ENCODE measurements at places on chromosomes 13 and 19.
A peak's percentile ranks its signal among the peaks of the same experiment; 100 is the strongest.

- DNase-seq = no peak
Observed at GRCh38 chr13:26372747-26373146, 118.8 kb downstream of the CDK8 start.

DNA sequence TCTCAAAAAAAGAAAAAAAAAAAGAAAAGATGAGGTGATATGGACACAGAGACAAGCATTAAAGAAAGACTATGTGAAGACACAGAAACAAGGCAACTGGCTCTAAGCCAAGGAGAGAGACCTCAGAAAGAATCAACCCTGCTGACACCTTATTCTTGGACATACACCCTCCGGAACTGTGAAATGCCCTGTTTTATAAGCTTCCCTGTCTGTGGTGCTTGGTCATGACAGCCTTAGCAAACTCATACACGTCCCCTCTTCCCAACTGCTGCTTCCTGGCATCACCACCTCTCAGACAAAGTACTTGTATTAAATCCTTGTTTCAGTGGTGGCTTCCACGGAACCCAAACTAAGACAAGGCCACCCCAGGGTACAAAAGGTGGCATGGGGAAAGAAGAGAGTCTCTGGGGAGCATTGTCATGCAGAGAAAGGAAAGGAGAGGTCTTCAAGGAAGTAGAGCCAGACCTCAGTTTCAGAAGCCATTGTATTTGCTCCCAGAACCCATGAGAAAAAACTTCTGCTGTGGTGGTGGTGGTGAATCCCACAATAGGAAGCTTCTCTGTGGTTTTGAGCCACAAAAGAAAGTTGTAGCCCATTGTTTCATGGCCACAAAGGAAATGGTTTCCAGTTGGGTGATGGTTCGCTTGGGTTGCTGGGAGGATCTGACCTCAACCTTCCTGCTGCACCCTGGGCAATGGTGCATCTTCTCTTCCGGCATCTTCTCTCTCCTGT is 16.3 kb upstream of the TSPAN16 start:
- no peak for DNase-seq

GRCh38 chr19:49793561-49793840 is 19.6 kb downstream of the FUZ start:
- no peak for DNase-seq

- DNase-seq = no peak
Observed at GRCh38 chr13:113938716-113939115, 35.2 kb downstream of the C13orf46 start.

- DNase-seq = no peak
Observed at GRCh38 chr13:114151031-114151430, 18.6 kb upstream of the RASA3 start.

- peak; percentile 64 for DNase-seq
Observed at GRCh38 chr19:18932216-18932841, 8.7 kb downstream of the HOMER3 start.

DNA sequence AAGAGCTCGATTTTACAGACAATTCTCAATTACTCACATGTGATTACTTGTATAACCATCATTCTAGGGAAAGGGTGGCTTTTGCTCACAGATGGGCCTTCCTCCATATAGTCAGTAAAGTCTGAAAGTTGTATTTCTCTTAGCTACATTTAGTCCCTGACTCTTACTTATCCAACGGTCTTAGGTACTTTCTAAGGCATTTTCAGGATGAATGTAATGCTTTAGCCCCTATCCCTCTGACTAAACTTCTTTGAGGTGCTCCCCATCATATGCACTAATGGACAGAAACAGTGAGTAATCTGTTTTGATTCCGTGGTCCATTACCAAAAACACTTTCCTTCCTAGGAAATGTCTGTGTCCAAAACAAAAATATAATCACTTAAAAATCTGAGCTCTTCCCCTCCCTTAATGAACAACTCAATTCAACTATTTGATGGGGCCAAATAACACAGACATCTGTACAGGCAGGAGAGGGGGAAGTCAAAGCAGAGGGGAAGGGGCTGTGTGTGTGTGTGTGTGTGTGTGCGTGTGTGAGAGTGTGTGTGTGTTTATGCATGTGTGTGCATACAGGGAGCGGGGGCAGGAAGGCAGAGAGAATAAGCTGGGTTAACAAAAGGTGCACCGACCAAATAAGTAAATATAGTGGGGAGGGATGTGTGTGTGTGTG is 84.9 kb downstream of the USP12 start:
- DNase-seq = no peak

DNA sequence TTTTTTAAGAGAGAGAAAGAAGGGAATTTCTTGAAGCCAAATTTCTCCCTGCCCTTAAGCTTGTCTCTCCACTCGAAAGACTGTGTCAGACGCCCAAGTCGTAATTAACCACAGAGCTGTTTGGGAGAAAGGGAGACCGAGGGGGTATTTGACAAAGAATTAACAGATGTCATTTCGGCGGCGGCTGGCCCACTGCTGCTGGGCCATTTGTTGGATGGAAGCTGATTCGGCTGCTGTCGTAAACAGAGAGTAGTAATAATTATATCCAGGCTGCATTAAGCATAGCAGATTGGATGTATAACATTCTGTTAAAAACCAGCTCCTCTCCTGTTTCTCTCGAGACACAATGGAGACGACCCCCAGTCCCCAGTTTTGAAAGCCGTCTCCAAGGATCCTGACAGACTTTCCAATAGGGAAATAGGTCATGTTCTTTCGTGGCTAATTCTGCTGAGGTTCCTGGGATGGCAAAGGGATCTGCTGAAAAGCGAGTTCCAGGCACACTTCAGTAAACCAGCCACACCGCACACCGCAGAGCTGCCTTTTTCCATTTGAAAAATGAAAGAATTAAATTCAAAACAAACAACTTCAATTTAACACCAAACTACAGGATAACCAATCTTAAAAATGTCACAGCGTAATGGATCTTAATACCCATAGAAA is 71.5 kb downstream of the KCTD15 start:
- peak; percentile 30 for DNase-seq

GRCh38 chr19:13187419-13187818 is 37.2 kb downstream of the IER2 start:
- DNase-seq = no peak

DNA sequence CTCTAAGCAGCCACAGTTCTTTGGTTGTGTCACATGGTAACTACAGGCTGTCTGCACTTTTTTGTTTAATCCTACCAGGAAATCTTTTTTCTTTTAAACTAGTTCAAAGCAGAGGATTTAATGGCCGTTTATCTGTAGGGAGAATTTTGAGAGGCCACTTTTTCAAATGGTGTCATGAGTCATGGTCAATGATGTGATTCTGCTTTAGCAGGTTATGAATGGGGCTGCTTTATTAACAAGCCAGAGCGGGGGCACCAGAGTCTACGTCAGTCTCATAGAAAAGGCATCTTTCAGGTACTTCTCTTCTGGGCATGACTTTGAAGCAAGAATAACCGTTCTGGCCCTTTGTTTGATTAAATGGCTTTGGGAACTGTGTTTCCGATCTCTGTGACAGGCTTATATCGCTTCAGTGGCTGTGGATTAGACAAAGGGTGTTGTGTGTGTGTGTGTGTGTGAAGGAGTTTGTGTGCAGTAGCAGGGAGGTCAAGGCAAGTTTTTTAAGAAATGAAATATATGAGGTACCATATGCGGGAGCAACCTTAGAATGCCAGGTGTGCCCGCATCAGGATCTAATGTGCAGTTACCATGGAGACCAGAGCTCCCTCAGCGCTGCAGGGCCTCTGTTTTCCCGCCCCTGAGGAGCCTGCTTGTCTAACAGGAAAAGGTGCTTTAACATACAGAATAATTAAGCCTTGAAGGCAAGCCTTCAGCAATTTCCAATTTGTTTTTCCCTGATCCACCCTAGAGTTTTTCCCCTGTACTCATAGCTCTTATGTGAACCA is 120.5 kb downstream of the KATNAL1 start:
- DNase-seq = no peak

DNA sequence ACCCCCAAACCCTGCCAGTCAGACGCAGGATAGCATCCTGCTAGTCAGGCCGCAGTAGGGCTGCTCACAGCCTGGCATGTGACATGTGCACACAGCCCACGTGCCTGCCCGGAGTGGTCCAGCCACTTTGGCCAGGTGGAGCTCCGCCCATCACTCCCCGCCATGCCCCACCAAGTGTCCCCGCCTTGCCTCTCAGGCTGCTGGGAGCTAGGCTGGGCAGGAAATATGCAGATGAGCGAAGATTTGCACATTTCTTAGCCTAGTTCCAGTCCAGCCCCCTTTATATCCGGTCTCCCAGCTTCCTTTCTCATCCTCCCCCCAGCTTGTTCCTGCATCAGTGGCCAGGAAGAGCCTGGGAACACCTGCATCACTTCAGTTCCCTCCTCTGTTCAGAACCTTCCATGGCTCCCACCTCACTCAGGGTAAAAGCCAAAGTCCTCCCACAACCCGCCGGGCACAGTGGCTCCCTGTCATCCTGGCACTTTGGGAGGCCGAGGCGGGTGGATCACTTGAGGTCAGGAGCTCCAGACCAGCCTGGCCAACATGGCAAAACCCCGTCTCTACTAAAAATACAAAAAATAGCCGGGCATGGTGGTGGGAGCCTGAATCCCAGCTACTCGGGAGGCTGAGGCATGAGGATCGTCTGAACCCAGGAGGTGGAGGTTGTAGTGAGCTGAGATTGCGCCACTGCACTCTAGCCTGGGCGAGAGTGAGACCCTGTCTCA is 2.3 kb upstream of the DOCK6 start:
- no peak for DNase-seq

DNA sequence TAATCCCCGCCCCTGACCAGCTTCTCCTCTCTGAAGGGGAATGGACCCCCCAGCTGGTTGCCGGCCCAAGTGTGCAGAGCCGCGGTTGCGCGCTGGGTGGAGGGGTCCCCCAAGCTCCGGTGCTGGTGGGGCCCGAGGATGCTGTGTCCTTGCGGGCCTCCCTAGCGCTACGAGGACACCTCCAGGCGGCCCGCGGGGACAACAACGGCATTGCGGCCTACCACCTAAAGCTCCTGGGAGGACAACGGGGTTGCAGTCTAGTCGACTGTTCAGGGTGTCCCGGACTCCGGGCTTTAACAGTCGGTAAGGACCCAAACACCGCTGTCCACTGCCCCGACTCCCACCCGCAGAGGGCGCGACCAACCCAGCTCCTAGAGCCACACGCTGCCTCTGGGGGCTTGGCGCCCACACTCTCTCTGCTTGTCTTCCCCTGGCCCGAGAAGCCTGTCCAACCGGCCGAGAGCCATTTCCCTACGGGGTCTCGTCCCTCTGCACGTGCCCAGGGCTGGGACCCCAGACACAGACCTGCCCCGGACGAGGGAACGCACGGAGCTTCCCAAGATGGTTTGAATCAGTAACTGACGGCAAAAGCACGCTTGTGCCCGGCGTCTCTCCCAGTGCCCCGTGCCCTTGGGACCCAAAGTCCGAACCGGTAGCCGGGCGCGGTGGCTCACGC is 927 bp upstream of the SDHAF1 start:
- no peak for DNase-seq

DNA sequence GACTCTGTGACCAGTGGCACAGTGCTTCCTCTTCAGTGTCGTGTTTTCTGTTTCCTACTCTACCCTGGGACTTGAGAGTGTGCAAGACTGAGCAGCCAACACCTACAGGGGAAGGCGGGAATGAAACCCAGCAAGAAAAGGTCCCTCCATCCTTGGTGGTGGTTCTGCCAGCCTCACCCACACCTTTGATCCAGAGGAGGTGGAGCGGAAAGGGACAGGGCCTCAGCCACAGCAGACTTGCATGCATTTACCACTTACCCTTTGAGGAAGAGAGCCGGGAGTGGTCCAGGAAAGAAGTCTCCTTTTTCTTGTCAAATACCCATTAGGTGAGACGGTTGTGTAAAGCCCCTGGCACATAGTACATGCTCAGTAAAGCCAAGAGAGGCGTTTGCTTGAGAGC is 164.8 kb upstream of the ZNF536 start:
- DNase-seq = no peak

GRCh38 chr19:8261347-8261746 is 46.8 kb downstream of the CD320 start:
- no peak for DNase-seq

GRCh38 chr13:31797154-31797775 is 57.9 kb downstream of the RXFP2 start:
- peak; percentile 81 for DNase-seq

DNA sequence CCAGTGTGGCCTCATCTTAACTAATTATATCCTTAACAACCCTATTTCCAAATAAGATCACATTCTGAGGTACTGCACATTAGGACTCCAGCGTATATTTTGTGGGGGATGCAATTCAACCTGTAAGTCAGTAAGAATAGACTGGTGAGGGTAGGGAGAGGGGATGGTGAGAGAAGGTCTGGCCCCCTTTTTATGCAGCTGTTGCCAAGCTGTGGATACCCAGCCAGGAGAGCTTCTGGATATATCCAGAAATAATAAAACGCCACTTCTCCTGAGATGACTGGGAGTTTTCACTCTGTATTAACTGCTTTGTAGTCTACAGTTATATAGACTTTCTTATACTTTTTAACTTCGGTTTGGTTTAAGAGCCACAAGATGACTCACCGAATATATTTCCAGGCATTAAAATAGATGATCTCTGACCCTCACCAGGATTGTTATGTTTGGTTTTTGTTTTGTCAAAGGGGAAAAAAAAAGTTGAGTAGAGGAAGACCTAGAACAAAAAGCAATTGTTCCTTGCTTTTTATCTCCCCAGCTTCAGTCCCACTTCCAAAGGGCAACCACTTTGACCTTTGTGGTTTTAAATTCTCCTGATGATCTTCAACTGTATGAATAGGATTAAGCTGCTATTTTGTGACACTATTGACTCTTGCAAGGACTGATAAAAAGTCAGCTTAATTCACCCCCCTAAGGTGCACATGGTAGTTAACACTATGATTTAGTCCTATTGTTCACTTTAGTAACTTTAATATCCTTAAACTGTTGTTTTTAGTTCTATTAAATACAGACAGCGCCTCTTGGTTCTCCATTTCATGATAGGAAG is 3.1 kb upstream of the NEK3 start:
- peak; percentile 34 for DNase-seq

- DNase-seq = no peak
Observed at GRCh38 chr19:45170146-45171106, 7.6 kb downstream of the TRAPPC6A start.

GRCh38 chr19:3949997-3950859 is 17.4 kb downstream of the NMRK2 start:
- no peak for DNase-seq

DNA sequence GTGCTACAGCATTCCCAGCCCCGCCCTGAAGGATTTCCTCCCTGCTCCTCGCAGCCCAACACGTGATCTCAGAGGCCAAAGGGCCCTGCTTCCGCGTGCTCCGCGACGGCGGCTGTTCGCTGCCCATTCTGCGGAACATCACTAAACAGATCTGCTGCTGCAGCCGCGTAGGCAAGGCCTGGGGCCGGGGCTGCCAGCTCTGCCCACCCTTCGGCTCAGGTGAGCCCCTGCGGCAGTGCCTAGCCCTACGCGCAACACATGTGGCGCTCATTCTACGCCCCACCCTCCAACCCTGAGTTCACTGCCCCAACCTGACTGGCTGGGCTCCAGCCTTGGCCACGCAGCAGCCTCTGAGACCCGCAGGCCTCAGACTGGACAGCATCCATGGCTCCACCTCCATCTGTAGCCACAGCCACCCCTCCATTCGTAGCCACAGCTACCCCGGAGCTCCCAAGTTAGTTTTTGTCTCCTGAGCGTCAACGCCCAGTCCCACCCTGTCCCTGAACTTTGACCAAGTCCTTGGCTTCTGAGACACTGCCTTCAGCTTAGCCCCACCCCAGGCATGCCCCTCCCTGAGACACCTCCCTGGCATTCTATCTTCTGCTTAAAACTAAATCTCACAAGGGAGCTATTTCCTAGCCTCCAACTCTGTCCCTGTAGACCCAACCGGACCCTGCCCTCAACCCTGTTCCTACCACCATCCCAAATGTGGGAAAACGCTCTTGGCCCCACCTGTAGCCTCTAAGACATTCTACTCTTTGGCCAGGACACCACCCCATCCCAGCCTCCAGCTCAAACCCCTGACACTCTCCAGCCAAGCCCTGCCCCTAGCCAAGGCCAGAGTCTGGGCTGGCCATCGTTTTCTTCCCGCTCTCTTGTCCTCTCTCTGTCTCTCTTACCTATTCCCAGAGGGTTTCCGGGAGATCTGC is 6.4 kb downstream of the LTBP4 start:
- no peak for DNase-seq
